ENCODE measurements at places on chromosomes 2 and 18. TPM values are rescaled to one million over a fixed set of nuclear protein-coding genes. Genes with fewer than 3 reads are reported as not detected.

SRD5A2 gene
- 0.04 TPM for total RNA-seq

ERICH2 gene
- total RNA-seq, result not detected

C1QL2 gene
- not detected for total RNA-seq

DNA sequence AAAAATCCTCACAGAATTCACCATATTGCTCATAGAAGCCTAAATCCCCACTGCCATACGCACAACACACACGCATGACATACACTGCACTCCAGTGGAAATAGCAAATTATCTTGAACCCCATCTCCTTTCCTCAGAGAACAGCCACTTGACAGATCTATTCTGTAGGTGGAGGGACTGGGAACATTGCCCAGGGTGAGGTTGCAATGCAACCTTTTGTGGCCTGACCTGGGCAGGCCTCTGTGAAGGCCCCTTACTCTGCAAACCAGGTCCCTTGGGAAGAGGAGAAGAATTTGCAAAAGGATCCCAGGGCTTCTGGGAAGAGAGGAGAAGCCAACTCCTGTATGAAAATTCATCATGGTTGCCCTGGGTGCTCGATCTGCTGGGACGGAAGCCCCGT, 51.9 kb downstream of the SDC1 start:
- no peak for DNase-seq

DNA sequence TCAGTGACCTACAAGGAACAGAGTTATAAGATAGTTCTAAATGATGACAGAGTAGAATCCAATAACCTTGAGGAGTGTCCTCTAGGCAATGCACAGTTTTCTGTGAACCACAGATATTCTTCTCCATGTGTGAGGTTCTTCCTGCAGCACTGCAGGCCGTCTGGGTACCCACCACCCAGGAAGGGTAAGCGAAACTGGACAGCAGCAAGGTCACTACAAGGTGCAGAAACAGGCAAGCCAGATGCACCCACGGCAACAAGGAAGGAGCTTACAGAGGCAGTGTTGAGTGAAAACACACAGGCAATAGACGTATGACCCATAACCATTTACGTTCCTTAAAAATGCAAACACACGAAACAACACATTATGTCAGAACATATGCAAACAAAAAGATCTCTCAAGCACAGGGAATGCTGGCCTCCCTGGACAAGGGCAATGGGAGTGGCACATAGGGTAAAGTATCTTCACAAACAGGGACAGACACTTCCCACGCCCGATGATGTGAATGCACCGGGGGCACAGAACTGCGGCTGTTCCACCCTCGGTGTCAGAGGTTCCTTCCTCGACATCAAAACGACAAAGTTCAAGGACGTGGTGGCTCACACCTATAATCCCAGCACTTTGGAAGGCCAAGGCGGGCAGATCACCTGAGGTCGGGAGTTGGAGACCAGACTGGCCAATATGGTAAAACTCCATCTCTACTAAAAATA, 84.1 kb downstream of the NDUFA10 start:
- DNase-seq, result no peak

GRCh38 chr2:145041706-145042105, 521.8 kb upstream of the ZEB2 start:
- no peak for DNase-seq

GRCh38 chr2:17242813-17243485, 275.3 kb downstream of the RAD51AP2 start:
- DNase-seq, result no peak

DNA sequence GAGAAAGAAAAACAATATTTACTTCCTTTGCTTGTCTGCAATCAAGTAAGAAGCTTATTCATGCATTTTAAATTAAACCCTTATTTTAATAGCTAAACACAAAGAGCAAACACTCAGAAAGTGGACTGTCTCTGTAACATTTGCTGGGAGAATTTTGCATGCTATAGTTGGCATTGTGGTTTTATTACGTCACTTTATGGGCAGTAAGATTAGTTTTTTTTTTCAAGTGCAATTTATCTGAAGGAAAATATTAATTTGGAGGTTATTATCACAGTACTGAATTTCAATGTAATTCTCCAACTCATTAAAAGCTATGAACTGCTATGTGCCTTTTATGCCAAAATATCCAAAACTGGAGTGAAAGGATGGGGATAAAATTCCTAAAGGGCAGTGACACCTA, 103.3 kb downstream of the TMEFF2 start:
- no peak for DNase-seq

Data from Karpas-422 (cell line).